ENCODE measurements at places on chromosomes 4 and X.

DNA sequence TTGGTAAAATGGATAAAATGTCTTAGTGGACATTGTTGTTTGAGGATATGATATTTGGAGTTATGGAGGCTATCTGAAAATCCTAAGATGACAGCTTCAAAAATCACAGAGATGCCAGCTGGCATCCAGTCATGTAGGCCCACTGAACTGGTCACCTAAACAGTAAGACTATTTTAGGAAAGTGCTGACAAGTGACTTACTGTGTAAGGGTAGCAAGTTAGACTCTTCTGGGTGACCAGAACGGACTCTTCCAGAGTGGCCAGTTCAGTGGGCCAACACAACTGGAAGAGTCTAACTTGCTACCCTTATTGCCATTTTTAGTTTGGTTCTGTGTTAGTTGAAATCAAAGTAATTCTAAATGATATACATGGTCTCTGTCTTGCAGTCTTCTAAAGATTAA is 61.4 kb upstream of the ATP8A1 start:
- no peak for DNase-seq

GRCh38 chr4:68349279-68349648 is 626 bp downstream of the YTHDC1 start:
- no peak for DNase-seq

GRCh38 chr4:117455088-117455487 is 369.7 kb upstream of the TRAM1L1 start:
- no peak for DNase-seq

DNA sequence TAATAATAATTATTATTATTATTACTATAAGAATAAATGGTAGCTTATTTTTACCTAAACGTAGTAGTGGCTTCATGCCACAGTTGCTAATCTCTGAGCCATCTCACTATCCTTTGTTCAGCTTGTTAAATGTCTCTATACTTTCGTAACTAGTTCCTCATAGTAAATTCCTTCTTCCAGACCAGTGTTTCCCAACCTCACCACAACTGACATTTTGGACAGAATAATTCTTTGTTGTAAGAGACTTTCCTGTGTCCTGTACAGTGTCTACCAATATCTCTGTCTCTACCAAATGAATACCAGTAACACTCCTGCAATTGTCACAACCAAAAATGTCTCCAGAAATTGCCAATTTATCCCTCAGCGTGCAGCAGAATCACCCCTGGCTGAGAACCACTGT is 1040.9 kb downstream of the DMD start:
- DNase-seq, result no peak

GRCh38 chrX:150508451-150509367 is 59.7 kb upstream of the MTM1 start:
- no peak for DNase-seq

GRCh38 chrX:44997888-44998287 is 124.9 kb downstream of the KDM6A start:
- no peak for DNase-seq

GRCh38 chr4:89438102-89438831 is 130.7 kb upstream of the GPRIN3 start:
- DNase-seq, result peak; percentile 51

DNA sequence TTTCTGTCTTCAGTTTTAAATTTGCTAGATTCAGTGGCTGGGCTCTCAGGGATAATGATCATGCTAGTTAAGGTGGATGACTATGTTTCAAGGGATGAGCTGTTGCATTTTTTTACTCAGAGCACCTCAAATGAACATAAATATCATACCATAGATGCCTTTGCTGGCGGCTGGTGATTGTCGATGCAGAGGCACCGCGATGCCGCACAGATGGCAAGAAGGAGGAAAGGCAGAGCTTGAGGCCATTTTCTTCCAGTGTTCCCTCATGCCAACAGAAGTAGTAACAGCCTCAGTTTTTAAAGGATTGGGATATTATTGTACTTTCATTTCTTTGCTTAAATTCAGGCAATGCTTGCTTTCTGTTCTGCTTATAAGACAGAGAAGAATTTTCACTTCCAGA is 654.7 kb upstream of the IGFBP7 start:
- no peak for DNase-seq
